ENCODE measurements at places on chromosomes 11 and 22.

DNA sequence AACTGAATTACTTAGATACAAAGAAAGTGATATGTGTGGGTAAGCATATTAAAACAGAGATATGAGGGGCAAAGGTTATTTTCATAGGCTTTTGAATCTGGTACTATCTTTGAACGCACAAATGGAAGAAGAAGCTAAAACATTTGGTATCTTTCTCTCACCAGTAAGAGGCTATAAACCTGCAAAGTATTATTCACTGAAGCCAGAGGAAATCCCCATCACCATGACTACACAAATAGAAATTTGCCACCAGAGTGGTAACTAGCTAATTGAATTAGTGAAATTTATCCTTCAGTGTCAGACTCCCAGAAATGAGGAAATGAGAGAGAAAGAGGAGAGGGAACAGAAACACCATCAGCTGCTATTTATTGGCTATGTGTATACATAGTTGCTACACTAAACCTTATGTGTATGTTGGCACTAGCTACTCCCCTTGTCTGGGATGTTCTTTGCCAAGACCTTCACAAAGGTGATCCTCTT lies 503.4 kb downstream of the DLG2 start:
- DNase-seq: no peak

GRCh38 chr22:42915980-42916765 lies 59.1 kb upstream of the ARFGAP3 start:
- DNase-seq: no peak

GRCh38 chr11:31818425-31818755 lies 7.3 kb upstream of the PAX6 start:
- no peak for DNase-seq

DNA sequence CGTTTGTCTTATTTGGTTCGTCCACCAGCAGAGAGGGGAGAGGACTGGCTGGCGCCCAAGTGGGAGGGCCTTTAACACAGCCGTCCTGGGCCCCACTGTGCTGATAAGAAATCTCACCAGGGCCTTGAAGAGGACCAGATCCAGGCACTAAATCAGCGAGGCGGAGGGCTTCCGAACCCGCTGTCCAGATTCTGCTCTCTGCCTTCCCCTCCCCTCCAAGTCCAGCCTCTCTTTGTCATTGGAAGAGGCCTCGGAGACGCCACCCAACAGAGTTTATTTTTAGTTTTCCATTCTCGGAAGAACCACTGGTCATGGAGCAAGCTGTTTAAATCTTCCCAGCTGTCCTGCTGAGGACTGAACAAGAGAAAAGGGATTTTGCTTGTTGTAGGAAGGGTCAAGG lies 9.3 kb upstream of the FXYD6 start:
- no peak for DNase-seq
